WERI-Rb-1 (cell line): ENCODE measurements at places on chromosomes 12 and 14.

- peak; percentile 44 for DNase-seq
Measured at GRCh38 chr12:98456576-98457573, 58.5 kb upstream of the TMPO start.

DNA sequence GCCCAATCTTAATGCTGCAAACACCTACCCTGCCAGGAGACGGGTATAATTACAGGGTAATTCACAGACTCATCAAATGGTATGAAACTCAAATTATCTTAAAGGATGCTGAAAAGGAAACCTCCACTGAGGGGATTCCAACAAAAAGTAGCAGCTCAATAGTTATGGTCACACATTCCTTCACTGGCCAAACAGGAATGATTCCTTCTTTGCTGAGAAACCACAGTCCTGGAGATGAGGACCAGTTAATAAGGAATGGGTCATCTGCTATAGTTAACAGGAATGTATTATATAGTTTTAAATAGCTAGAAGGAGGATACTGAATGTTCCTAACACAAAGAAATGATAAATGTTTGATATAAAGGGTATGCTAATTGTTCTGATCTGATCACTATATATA lies 136.9 kb downstream of the STXBP6 start:
- DNase-seq, result no peak

DNA sequence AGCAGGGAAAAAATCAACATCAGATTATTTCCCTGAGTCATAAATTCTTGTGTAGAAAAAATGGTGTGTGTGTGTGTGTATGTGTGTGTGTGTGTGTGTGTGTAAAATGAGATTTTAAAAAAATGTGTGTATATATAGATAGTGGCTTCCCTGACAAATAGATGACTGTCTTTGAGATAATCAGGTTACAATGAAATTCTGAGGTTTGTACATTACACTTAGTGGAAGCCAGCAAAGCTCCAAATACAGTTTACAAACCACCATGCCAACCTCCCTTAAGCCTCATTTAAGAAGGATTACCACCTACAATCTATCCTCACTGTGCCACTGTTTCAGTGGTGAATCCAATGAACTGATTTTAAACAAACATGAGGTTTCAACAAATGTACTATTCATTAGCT lies 93.8 kb downstream of the MED13L start:
- DNase-seq, result no peak

GRCh38 chr12:109264095-109264942 lies 44.8 kb downstream of the FOXN4 start:
- peak; percentile 82 for DNase-seq

GRCh38 chr14:65107200-65107599 lies 4.9 kb upstream of the MAX start:
- DNase-seq, result no peak

- no peak for DNase-seq
Measured at GRCh38 chr12:32515137-32515873, 115.9 kb downstream of the FGD4 start.

DNA sequence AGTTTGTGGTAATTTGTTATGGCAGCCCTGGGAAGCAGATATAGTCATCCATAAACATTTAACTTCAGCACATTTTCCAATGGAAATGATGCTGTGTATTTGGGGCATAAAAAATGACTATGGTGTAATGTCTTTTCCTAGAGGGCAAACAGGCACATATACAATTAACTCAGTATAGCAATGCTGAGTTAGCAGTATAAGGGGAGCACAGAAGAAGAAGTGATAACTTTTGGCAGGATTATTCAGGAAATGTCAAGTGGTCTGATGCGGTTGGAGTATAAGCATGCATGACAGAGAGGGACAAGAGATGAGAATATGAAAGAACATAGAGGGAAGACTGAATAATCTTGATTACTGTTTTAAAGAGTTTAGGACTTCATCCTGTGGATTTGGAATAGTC lies 55.3 kb upstream of the PRKD1 start:
- DNase-seq, result no peak

GRCh38 chr12:61758661-61759060 lies 501.5 kb upstream of the USP15 start:
- peak; percentile 13 for DNase-seq

- DNase-seq, result peak; percentile 63
Measured at GRCh38 chr14:100076606-100077005, 11.4 kb downstream of the EVL start.

DNA sequence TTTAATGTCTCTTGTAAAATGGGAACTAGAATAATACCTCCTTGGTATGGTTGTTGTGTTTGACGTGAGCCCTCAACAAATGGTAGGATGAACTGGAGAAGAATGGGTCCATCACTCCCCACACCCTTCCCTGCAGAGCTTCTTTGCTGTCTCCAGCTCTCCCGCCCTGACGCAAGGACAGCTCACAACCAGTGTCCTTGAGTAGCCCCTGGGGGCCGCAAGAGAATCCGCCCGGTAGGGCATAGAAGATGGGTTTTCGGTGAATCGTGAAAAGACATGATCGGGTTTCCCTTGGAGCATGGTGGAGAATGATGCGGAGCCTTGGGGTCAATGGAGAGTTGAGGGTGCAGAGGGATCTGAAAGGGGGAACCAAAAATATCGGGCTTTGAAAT lies 6.1 kb upstream of the PAX9 start:
- no peak for DNase-seq

DNA sequence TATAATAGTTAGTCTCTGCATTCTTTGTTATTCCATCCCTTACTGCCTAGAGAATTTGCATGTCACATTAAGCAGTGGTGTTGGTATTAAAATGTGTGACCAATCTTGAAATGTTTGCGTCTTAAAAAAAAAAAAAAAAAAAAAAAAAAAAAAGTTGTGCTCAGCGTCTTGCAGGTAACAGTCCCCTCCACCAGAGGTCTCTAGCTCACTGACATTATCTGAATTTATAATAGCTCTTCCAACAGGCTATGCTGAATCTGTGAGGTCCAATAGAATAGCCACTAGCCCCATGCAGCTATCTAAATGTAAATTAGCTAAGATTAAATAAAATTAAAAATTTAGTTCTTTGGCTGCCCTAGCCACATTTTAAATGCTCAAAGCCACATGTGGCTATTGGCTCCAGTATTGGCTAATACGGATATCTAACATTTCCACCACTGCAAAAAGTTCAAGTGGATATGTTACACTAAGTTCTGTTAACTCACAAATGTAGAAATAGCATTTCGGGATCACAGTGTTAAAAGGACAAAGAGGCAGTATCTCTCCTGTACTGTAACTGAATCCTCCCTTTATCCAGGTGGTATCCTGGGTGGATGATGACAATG lies 28.7 kb downstream of the NKX2-8 start:
- peak; percentile 9 for DNase-seq

GRCh38 chr14:86310611-86311010 lies 780.7 kb downstream of the FLRT2 start:
- DNase-seq, result no peak

- peak; percentile 46 for DNase-seq
Measured at GRCh38 chr12:40152783-40153383, 47.0 kb upstream of the SLC2A13 start.

DNA sequence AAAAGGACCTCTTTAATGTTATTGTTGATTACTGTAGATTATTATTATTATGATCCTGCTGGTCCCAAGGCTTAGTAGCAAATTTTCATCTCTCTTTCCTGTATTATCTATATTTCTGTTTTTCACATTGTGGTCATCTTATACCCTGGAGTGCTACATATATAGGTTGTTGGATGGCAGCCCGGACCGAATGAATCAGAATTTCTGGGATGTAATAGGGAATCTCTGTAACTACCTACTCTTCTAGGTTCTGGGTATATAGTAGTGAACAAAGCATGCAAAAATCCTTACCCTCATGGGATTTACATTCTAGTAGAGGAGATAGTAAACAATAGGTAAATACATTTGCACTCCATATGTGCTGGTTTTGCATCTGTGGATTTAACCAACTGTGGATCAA lies 31.4 kb downstream of the NUBPL start:
- DNase-seq, result no peak
